Stimulated activated CD4-positive, alpha-beta T cell treated with anti-CD3 and anti-CD28 coated beads, Interleukin-15, amount 100 ng/mL, for 1 hour (primary cell): ENCODE measurements at places on chromosomes 1 and 21.

DNA sequence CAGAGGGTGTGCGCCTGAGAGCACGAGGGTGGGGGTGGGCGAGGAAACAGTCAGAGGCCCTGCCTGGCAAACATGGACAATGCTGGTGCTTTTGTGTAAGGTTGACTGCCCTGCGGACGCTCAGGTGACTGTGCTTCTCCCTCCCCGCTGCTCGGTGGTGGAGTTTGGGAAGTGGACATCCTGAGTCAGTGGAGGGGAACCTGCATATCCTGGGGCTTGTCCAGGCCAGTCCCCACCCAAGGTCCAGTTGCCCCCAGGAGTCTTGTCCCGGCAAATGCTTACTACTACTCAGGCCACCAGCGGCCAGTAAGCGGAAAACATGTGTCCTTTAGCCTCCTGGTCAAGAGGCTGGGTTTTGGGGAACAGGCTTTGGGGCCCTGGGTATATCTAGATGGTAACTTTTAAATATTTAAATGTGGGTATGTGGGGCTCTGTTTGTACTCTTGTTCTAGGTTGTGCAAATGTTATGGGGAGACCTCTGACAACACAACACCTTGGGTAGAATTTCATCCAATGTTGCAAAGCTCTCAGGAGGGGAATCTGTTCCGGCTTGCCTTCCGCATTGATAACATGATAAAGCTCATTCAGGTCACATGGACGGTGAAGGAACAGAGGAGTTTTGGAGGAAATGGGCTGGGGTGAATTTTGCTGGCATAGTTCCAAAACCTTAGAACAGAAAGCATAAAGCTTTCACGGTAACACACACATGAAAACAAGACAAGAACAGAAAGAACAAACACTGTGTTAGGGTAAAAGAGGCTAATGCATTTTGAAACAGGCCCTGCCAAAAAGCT lies 364.9 kb downstream of the PRDM2 start:
- no peak for DNase-seq

DNA sequence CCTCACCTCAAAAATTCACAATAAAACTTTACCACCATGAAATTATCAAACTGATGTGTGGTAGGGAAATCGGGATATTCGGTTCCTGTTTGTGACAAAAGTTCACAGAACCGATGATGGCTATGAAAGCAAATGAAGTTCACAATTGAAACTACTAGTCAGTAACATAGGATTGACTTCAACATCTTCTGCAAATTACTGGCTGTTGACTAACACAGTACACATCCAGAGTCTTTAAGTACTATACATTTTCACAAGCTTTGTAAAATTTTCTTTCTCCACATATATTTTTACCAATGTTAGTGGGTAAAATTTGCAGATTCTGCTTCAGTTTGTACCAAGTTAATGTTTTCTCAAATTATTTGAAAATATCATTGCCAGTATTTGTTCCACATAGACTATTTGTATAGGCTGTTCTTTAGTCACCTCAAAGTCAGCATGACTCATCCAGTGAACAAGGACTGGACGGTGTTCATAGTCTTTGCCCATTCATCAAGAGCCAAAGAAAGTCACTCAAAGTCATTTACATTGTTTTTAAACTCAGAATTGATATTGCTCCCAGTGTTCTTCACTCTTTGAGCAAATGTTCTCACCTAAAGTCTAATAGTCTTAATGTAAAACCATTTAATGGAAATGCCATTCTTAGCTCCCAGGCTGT lies 213.4 kb downstream of the USP25 start:
- no peak for DNase-seq

- DNase-seq, result no peak
Observed at GRCh38 chr21:34065027-34065426, 8.4 kb upstream of the MRPS6 start.

DNA sequence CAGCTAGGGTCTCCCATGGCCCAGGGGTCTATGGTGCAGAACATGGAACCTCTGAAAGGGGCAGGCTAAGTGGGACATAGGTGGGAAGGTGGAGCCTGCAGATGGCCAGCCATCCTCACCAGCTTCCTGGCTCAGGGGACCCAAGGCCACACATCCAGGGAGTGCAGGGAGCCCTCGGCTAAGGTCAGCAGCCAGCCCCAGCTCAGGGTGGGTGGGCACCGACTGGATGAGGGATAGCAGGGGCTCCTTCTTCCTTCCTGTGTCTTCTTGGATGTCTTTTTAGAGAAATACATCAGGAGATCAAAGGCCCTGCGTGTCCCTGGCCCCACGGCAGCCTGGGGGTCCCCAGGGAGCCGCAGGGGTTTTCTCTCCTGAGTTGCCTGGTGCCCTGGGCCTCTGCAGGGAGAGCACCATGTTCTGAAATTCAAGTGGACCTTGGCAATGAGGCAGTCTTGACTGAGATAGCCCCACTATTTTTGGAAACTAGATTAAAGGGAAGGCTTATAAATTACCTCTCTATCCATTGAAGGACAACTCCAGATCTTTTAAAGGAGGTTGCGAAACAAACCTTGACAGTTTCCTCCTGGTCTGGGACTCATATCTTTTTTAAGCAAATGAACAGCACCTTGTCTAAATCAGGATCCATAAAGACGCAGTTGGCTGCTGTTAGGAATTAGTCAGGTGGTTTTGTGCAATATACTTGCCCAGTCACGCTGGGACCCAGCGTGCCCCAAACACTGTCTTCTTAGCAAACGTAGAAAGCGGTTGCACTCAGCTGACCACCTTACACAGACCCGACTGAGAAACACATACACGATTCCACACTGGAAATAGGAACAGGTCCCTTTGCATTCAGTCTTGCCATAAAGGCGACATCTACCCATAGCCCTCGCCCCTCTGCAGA lies 242.3 kb downstream of the TOMM20 start:
- DNase-seq, result no peak

DNA sequence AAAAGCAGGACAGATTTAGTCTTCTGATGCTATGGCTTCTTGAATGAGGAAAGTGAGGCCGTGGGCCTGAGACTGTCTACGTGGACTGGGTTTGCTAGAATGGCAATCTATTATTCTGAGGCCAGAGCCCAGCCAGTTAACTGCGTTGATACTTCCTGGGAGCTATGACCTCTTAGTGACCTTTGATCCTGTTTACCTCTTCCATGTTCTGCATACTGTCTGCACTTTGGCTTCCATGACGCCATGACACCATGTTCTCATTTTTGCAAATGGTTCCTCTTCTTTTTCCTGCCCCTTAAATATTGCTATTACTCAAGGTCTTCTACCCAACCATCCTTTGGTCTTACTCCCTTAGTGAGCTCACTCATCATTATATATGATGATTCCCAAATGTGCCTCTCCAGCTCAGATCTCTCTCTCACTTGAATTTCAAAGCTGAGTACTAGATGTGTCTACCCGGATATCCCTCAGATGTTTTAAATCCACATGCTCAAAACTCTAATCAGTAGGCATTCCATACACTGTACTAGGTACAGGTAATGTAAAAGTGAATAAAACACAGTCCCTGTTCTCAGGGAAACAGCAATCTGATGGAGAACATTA lies 66.1 kb upstream of the ATP1A1 start:
- DNase-seq, result no peak

DNA sequence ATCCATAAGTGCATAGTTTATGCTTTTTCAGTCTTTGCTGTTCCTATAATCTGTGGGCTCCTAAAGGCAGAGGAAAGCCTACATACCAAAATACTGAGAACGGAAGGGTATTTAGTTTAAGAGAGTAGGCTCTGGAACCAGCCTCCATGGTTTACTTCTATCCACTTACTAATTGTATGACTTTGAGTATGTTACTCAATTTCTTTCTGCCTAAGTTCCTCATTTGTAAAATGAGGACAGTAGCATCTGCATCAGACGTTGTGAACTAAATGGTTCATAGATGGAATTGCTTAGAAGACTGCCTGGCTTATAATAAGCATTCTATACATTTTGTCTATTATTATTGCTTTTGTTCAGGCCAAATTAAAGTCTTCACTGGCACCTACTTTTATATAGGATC lies 111.0 kb downstream of the NTNG1 start:
- DNase-seq, result no peak

GRCh38 chr1:2335721-2336455 lies 55.5 kb downstream of the MORN1 start:
- DNase-seq, result no peak

- no peak for DNase-seq
Observed at GRCh38 chr1:218591966-218592365, 246.8 kb downstream of the TGFB2 start.

DNA sequence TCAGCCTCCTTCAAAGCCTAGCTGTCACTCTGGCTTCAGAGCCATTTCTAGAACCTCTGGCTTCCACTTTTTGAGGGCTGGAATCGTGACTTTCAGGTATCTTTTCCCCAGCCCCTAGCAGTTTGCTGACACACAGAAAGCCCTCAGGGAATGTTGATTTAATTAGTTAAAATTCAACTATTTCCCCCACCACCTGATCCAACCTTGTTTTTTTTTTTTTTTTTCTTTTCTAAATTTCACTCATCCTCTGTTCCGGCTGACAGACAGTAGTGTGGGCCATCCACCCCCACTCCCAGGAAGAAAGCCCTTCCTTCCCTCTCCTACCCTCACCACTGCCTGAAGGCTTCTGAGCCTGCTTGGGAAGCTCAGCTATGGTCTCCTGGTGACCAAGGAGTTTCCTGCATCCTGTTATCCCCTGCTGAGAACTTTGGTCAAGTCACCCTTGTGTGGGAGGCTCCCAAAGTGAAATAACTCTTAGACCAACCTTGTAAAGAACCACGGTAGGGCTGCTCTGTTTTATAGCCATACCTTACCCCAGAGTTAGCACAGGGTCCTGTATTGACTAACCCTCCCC lies 29.4 kb downstream of the KCNJ6 start:
- DNase-seq, result no peak

- no peak for DNase-seq
Observed at GRCh38 chr1:167196166-167196565, 24.5 kb upstream of the POU2F1 start.
